ENCODE measurements at places on chromosomes 13 and 19.

- no peak for DNase-seq
These were observed 35.9 kb downstream of the COG3 start for GRCh38 chr13:45500492-45501174.

GRCh38 chr13:110330491-110331011 is 23.5 kb downstream of the COL4A2 start:
- DNase-seq, result no peak

DNA sequence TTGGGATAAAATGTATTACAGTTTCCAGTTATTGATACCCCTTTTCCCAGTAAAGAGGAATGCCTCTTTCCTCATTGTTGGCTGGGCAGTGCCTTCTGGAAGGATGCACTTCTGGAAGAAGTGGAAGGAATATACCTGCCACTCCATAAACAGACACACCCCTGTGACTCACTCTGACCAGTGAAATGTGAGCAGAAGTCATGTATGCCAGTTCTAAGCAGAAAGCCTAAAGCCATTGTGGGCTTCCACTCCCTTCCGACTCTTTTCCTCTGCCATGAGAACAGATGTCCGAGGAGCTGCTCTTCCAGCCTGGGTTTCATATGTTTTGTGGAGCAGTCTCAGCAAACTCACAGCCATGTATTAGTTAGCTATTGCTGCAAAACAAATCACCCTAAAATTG is 166.1 kb upstream of the SERP2 start:
- no peak for DNase-seq

DNA sequence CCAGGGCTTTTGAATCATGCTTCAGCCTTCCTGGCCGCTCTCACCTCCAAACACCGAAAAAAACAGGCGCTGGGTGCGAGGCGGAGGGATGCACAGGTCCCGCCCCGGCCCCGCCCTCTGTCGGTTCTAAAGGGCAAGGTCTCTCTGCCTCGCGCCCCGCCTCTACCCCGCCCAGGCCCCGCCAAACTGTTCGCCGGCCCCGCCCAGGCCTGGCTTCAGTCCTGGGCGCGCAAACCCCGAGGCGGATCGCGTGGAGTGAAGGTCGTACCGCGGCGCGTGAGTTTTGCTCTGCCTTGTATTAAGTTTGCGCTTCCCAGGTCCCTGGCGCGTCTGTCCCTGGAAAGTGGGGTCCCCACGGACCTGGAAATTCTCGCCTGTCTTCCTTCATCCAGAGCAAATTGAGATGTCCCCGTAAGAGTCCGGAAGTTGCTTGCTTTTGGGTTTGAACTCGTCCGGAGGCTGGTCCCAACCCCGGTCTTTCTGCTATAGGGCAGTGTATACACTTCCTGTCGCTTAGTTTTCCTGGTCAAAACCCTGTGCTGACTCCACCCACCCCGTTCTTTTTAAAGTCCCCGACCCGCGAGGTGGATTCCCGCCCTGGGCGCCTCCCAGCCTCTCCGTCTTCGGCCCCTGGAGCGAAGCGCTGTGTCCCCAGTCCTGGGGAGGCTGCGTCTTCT is 8.4 kb downstream of the ZNF808 start:
- peak; percentile 65 for DNase-seq

GRCh38 chr13:110161112-110161882 is 145.7 kb downstream of the COL4A1 start:
- no peak for DNase-seq

DNA sequence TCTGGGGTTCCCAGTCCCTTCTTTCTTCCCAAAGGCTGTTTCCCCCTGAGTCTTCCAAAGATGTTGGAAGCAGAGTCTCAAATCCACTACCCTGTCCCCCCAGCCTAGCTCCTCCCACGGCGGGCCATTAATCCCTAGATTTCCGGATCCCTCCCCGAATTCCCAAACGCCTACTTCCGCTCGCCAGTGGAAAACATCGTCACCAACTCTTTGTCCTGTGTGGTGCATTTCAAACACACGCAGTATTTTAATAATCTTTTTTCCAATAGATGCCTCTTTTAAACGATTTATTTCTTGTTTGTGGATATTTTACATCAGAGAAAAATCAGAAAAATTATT is 610 bp downstream of the ZNF791 start:
- DNase-seq, result peak; percentile 57

- DNase-seq, result peak; percentile 59
These were observed at the start of gene DZIP1 for GRCh38 chr13:95644601-95645052. TSS of gene DZIP1 (minus strand) at chr13:95644706. CDS start at chr13:95642029, 2,677 bp downstream.

GRCh38 chr13:110714797-110715394 is 1.4 kb downstream of the ING1 start:
- DNase-seq, result peak; percentile 41

DNA sequence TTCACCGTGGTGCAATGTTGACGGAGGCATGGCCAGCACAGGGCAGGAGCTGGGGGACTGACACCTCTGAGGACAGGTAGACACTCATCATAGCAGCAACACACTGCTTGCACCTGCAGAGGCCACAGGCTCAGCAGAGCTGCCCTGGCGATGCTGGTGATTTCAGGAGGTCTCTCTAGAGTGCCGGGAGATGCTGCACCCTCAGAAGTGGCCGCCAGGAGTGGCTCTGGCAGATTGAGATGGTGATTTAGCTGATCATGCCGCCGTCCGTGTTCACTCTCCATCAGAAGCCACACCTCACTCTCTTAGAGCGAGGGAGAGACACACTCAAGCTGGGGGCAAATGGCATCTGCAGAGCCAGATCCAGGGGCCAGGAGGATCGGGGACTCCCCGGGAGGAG is 244.6 kb upstream of the SGCG start:
- DNase-seq, result no peak

DNA sequence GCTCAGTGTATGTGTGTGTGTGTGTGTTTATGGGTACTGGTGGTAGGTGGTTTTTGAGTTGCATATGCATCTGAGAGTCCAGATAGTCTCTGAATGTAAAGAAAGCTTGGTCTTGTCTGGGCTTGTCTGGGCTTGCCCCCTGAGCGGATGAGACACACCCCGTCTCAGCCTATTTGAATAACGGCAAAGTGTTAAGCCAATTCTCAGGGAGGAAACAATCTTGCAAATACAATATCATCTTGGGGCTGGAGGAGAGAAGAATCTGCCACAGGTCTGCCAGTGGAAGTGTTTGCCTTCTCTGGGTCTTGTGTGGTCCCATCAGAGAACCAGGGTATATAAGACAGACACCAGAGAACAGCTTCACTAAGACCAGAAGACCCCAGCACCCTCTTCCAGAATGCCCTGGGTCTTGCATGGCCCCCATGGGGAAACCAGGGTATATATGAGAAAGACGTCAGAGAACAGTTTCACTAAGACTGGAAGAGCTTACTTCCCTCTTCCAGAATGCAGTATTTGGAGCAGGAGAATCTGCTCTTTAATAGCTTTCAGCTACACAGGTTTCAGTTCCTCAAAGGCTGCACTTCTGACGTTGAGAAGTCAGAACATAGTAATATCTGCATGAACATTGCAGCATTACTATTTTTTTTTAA is 13.3 kb downstream of the CD70 start:
- no peak for DNase-seq

- DNase-seq, result no peak
These were observed 68.7 kb downstream of the ZNF726 start for GRCh38 chr19:23983406-23983805.

DNA sequence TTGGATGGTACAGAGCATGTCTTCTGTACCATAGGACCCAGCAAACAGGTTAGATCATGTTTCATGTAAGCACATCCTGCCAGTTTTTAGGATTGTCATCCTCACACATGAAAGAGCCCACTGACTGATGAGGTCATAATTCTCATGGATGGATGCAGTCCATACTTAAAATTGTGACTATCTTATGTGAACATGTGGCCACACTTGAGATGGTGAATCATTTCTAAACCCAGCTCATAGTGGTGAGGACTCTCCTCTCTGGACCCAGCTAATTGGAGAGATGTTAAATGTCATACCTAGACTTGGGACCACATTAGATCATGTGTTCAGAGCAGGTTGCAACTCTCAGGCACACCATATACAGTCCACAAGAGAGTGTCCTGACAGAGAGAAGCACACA is 24.8 kb upstream of the ZNF254 start:
- no peak for DNase-seq

DNA sequence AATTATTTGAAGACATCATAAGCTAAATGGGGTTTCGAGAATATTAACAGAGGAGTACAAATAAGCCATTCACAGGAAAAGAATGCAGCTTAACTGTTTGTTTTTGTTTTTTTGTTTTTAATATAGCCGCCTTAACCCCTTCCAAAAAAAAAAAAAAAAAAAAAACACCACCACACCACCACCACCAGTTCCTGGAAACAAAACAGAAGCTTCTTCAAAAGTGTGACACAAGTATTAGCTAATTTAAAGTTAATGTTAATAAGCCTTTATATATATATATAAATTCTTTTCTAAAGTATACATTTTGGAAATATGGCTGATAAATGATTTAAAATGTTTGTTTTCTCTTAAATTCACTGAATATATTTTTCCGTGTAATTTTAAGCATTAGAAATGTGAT is 1.4 kb downstream of the RAP2A start:
- no peak for DNase-seq

GRCh38 chr13:30810801-30811200 is 75.5 kb downstream of the ALOX5AP start:
- DNase-seq, result no peak

- no peak for DNase-seq
These were observed 17.0 kb upstream of the SACS start for GRCh38 chr13:23450340-23451046.

DNA sequence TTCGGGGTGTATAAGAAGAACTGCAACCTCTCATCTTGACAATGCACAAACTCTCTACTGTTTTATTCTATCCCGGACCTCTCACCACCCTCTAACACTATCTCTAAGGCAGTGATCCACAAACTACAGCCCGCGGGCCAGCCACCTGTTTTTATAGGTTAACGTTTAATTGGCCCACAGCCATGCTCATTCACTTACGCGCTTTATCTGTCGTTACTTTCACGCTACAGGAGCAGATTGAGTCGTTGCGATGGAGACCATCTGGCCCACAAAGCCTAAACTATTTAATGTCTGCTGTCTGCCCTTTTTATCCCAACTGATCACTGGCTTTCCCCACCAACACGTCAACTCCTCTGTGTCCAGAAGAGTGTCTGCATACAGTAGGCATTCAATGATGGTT is 158.9 kb downstream of the CACNA1A start:
- DNase-seq, result no peak

DNA sequence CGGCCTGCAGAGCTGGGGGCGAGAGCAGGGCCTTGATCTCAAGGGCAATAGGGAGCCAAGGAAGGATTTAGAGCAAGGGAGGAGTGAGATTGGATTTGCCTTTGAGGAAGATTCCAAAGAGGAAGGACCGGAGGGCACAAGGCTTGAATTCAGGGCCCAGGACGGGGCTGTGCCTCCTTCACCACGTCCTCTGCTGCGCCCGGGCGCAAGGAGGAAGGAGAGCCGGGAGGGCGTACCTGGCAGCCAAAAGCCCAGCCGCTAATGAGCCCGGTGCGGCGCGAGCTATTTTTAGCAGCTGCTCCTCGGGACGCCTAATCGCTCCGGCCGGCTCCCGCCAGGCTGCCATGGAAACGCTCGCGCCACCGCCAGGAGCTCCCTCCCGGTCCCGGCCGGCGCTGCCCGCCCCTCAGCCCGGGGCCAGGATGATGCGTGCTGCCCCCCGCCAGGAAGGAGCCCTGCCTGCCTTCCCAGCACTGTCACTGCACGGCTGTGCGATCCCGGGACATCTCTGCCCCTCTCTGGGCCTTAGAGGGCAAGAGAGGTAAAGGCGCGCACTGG is 31.3 kb downstream of the TINCR start:
- peak; percentile 63 for DNase-seq
